G401 (cell line): ENCODE measurements at places on chromosomes 2 and 18.
A peak's percentile ranks its signal among the peaks of the same experiment; 100 is the strongest.

DNA sequence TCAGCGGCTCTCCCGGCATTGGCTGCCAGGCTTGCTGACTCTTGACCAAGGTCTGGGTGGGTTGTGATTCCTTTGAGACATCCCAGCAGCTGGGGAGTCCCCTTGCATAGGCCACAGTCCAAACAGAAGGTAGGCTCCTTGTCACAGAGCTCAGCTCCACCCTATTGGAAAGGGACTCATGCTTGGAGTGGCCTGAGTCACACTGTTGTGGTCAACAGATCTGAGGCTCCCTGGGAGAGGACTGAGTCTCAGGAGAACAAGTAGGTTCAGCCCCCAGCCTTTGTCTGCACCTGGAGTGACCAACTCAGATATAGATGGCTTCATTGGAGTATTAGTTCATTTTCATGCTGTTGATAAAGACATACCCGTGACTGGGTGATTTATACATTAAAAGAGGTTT is 32.1 kb upstream of the SH3BP4 start:
- DNase-seq: no peak

- no peak for DNase-seq
These were observed 28.5 kb upstream of the CEP68 start for GRCh38 chr2:65027616-65028244.

DNA sequence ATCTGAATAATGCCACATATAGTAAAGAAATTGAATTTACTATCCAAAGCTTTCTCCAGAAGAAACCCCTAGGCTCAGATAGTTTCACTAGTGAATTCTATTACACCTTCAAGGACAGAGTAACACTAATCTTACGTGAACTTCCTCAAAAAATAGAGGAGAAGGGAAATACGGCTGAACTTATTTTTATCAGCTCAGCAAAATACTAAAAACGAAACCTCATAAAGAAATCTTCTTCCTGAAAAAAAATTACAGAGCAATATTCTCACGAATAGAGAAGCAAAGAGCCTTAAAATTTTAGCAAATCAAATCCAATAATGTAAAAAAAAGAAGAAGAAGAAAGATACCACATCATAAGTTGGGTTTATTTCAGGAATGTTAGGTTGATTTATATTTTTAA is 14.7 kb downstream of the CAPN13 start:
- DNase-seq: no peak

GRCh38 chr18:46541626-46542189 is 115.3 kb downstream of the LOXHD1 start:
- no peak for DNase-seq

- no peak for DNase-seq
These were observed 36.4 kb upstream of the SLC14A1 start for GRCh38 chr18:45687621-45688020.

DNA sequence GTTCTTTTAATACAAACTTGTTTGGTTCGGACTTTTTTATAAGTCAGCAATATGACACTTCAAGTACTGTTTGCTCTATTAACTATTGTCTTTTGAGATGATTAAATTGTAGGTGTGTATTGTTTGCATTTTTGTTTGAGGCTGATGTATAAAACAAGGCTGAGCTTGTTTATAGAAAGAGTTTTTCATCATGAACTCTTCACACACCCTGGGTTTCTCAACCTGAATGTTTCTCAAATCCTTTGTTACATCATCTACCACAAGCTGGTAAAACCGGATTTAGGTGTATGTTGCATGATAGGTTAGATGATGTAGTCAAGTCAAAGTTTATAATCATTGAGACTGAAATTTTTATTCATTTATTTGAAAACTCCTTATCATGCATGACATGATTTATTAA is 335.2 kb upstream of the LRATD1 start:
- no peak for DNase-seq

DNA sequence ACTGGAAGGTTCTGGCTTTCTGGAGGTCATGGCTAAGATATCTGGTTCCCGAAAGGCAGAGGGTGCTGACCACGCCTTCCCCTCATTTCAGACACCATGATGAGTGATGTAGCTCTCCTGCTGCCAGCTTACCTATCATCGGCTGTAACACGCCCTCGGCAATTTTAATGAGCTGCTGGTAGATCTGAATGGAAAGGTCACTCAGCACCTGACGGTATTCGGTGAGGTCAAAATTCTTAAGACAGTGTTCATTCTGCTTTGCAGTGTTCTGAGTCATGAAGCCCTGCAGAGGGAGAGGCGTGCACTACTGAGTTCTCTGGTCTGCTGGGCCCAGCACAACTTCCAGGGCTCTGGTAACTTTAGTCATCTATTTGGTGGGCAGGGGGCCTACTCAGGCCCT is 25.7 kb upstream of the ACAA2 start:
- no peak for DNase-seq

DNA sequence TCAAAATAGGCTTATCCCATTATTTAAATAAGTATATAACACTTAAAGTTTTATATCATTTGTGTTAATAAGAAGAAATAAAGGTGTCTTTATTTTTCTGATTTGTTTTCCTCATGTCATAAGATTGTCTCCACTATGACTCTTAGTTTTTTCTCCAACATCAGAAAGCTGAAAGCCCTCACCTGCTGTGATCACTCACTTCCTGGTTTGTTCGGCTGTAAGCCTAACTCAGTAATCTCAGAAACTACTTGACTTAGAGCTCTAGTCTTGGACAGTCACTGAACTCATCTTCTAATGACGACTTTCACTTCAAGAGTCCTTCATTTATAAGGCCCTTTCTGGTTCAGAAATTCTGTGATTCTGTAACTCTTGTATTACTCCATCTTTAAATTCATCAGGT is 311.0 kb downstream of the ZEB2 start:
- no peak for DNase-seq

GRCh38 chr18:79507076-79507545 is 111.4 kb downstream of the NFATC1 start:
- DNase-seq: no peak

DNA sequence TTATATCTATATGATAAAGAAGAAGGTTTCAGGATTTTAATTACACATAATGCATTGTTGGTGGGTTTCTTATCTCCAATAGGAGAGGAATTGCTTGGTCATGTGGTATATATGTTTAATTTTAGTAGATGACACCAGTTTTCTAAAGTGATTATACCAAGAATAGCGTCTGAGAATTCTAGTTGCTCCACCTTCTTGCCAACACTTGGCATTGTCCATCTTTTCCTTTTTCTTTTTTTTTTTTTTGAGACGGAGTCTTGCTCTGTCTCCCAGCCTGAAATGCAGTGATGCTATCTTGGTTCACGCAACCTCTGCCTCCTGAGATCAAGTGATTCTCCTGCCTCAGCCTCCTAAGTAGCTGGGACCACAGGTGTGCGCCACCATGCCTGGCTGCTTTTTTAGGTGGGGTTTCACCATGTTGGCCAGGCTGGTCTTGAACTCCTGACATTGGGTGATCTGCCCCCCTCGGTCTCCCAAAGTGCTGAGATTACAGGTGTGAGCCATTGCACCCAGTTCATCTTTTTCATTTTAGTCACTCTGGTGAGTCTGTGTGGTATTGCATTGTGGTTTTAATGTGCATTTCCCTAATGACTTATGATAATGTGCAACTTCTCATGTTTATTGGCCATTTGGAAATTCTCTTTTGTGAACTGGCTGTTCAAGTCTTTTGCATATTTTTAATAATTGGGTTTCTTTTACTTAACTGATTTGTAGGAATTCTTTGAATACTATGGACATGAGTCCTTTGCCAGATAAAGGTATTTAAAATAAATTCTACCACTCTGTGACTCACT is 37.3 kb upstream of the ZNF512 start:
- DNase-seq: no peak

- peak; percentile 66 for DNase-seq
These were observed 27.1 kb upstream of the PTMA start for GRCh38 chr2:231680992-231681852.

DNA sequence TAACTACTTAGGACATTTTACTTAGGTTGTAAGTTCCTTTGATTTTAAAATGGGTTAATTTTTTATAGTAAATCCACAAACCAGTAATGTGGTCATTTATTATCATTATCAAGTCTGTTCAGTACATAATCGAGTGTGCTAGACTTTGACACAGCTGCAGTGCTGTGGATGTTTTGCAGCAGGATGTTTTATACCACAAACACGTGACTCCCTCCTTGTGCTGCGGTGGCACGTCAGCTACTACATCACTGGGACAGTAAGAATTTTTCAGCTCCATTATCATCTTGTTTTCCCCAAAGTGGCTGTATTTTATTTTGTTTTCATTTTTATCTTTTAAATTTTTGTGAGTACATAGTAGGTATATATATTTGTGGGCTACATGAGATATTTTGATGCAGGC is 70.0 kb downstream of the ATP9B start:
- DNase-seq: no peak

DNA sequence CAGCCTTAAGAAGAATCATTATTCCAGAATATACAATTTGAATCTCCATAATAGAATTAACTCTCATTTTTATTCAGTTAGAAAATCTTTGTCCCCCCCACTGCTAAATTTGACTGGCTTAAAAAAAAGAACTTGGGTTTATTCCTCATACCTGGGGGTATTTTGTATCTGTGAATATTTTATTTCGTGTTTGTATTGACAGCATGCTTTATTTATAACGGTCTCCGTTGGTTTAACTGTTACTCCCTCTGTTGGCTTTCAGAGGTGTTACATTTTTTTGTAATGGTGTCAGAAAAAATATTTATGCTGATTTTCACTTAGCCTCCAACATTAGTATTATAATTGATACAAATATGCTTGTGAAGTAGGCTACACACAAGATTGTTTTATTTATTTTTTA is 109.1 kb downstream of the HAUS1 start:
- no peak for DNase-seq

DNA sequence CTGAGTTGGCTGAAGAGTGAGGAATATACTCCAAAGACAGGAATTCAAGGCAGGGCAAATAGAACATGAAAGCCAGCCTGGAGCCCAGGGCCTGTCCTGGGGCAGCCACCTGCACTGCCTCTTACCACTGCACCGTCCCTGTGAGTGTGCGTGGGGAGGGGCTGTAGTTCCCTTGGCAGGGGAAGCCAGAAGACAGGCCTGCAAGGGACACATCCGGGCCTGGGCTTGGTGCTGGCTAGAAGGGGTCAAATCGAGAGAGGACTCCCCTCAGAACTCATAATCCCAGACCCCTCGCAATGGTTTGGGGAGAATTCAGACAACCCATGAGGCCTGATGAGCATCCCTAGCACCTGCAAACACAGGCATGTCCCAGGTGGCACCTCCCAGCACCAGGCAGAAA is 87.0 kb downstream of the HDAC4 start:
- no peak for DNase-seq

DNA sequence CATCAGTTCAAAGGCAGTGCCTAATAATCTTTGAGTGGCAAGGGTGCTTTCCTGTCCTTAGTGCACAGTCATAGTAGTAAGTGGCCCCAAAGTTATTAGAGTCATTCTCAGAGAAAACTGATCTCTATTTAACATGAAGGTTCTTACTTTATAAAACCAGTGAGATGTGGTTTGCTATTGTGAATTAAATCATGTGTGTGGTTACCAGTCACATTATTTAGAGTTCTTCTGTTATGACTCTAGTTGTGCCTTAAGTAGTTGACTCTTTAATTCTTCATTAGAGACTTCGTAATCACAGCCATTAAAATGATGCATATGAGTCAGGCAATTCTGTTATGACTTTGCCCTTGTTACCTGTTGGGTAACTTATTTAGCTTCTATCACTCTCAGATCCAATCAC is 1392.9 kb upstream of the ACVR2A start:
- no peak for DNase-seq

GRCh38 chr2:209721497-209721896 is 50.1 kb upstream of the UNC80 start:
- no peak for DNase-seq

DNA sequence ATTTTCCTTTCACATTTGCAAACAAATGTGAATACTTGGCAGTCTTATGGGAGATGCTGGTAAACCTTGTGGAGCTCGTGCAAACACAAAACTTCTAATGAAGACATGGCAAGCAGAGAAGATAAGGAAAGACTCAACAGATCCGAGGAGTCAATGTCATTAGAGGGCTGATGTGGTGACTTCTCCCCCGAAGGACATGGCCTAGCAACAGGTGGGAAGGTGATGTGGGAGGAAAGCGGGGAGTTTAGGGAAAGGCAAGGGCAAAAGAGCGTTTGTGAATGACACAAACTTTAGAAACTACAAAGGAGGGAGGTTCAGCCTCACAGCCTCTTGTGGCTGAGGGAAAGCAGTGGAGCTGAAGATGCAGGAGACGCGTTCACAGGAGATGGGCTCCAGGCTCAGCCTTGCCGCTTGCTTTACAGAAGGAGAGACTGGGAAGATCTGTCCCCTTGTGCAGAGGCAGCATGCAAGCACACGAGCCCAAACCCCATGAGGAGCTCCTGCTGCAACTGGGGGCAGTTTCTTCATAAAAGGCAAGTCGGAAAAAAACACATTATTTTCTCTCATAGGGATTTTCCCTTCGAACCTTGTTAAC is 86.6 kb downstream of the SOWAHC start:
- DNase-seq: no peak

- no peak for DNase-seq
These were observed 1775.5 kb upstream of the CELF4 start for GRCh38 chr18:39341129-39341528.

DNA sequence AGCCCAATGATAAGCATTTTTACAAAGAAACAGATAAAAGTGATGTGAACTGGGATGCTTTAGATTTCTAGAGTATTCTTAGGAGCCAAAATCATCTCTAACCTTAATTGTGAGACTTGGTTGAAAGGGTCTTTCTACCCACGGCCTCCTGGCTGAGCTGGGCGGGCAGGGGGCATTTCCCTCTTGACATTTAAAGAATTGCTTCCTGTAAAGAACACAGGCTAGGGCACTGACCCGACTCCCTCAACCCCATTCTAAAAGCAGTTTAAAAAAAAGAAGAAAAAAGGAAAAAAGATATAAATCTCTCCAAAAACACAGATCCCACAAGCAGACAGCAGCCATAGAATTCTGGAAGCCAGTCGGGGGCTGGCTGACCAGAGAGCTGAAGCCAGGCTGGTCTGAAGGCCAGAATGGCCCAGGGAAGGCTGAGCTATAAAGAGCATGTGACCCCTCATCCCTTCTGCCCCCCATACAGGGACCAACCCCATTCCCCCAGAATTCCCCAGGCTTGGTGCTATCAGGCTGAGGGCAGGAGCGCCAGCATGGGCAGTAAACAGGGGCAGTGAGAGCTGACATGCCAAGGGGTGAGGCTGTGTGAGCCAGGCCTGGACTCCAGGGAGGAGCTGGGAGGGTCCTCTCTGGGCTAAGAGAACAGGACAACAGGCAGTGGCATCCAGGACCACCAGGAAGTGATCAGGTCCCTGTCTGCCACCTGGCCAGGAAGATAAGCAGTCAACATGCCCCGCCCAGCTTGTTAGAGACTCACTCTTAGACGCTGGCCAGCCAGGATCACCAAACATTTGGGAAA is 188.5 kb downstream of the HDAC4 start:
- no peak for DNase-seq

DNA sequence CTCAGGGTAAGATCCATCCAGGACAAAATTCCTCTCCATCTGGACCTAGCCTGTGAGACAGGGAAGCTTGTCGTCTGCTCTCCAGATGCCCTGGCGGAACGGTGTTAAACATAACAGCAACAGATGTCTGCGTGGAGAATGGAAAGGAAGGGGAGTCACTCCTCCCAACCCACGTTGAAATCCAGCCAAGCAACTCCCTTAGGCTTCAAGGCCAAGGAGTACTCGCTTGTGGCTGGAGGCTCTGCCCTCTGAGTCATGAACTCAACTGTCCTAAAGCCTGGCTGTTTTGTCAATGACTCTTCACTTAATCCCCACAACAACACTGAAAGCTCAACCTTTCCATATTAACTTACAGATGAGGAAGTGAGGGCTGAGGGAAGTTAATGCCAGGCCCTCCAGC is 42.2 kb downstream of the TPO start:
- no peak for DNase-seq

- no peak for DNase-seq
These were observed 78.4 kb downstream of the NAPG start for GRCh38 chr18:10604182-10604581.

- no peak for DNase-seq
These were observed 439.8 kb upstream of the LYPD1 start for GRCh38 chr2:133109772-133110171.
